ENCODE measurements at places on chromosomes 16 and 17.

DNA sequence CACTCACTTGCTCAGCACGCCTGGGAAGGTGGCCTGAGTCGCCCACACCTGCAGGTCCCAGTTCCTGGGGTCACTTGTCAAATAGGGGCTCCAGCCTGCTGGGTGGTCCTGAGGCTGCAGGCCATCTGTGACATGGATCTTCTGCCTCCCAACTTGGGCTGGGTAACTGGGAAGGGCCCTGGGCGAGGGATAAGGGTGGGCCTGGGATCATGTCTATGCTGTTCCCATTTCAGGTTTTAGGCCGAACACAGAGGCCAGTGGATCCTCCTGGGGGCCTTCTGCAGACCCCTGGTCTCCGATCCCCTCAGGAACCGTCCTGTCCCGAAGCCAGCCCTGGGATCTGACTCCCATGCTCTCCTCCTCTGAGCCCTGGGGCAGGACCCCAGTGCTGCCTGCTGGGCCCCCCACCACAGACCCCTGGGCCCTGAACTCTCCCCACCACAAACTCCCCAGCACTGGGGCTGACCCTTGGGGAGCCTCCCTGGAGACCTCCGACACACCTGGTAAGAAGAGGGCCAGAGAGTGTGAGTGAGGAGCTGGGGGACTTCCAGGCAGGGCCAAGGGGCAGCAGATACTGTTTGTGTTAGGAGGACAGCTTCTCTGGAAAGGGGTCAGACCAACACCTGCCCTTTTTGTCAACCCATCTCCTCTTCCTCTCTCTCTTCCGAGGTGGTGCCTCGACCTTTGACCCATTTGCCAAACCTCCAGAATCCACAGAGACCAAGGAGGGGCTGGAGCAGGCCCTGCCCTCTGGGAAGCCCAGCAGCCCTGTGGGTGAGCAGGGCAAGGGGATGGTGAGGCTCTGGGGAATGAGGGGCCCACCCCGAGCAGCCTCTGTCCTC, 6.2 kb upstream of the SPATA20 start:
- no peak for DNase-seq

GRCh38 chr16:64278196-64278595, 843.7 kb downstream of the CDH11 start:
- peak; percentile 66 for DNase-seq

DNA sequence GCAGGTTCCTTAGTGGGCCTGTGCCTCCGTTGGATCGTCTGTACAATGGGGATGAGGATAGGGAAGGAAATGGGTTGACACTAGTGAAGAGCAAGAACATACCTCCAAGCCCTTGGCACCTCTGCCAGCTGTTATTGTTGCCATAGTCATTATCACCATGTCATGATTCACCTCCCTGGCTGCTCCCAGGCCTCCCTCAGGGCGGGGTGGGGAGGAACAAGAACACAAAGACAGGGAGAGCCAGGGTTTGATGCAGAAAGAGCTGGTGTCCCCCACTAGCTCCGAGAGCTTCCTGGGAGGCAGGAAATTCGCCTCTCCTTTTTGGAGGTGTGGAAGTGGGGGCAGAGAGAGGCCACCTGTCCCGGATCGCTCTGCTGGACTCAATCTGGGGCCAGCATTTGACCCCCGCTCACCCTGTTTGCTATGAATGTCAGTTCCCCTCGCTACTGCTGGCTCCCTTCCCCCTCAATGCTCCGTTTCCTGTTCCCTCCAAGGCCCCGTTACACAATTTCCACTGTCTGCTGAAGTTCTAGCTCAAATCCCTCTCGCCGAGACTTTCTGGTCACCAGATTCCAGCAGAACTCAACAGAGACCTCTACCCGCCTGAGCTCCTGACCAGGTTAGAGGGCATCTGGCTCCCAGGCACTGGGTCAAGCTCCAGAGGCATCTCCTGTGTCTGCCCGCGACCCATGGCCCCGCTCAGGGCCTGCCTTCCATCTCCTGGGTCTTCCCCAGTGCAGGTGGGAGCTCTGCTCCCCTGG, 9.1 kb downstream of the TIMP2 start:
- peak; percentile 46 for DNase-seq

GRCh38 chr16:30874821-30875717, 18.8 kb downstream of the BCL7C start:
- DNase-seq, result peak; percentile 94

DNA sequence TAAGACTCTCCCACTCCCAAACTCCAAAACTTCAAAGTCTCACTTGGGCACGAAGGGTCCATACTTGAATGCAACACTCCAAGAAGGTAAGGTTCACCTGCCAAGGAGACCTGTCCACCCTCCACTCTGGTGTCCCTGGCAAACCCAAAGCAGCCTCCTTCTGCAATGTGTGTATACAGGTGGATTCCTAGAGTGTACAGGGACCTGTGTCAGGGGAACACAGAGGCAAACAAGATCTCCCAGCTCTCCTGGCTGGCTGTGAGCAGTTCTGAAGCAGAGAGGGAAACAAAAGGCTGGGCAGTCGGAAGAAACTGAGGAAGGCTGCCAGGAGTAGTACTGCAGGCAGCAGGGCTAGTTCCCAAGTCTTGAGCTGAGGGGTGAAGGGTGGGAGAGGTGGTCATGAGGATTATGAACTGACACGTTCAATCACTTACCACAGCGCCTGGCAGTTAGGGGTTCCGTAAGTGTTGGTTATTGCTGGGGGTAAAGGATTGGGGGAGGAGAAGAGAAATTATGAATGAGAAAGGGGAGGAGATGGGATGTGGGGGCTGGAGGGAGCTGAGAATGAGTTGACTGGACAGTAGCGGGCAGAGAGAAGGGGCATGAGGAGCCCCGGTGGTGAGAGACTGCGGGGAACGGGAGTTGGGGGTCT, 795 bp downstream of the KCTD13 start:
- peak; percentile 35 for DNase-seq

GRCh38 chr16:58658796-58659211, 25.8 kb downstream of the SLC38A7 start:
- DNase-seq, result peak; percentile 32

GRCh38 chr16:49684696-49685095, 171.2 kb downstream of the ZNF423 start:
- no peak for DNase-seq

DNA sequence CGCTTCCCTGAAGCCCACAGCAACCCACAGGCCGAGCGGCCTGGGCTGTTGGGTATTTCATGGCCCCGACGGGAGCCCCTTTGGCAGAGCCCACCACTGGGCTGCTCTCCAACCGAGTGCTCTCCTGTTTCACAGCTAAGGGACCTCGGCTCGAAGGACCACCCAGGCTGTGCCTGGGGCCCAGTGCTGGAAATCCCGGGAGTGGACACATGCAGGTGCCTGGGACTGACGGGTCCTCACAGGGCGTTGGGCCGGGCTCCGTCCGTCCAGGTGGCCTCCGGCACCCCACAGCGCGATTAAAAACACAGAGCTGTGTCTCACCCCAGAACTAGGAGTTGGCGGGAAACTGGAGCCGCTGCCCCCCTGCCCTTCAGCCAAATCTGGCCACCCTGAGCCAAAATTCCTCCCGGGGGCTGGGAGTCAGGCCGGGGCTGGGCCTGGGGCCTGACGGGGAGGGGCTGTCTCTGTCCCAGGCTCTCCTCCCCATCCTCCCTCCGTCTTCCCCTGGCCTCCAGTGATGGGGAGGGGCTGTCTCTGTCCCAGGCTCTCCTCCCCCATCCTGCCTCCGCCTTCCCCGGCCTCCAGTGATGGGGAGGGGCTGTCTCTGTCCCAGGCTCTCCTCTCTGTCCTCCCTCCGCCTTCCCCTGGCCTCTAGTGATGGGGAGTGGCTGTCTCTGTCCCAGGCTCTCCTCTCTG, 14.1 kb downstream of the UTS2R start:
- DNase-seq, result no peak

- peak; percentile 2 for DNase-seq
Observed at GRCh38 chr16:71555230-71555891, 21.5 kb downstream of the TAT start.

DNA sequence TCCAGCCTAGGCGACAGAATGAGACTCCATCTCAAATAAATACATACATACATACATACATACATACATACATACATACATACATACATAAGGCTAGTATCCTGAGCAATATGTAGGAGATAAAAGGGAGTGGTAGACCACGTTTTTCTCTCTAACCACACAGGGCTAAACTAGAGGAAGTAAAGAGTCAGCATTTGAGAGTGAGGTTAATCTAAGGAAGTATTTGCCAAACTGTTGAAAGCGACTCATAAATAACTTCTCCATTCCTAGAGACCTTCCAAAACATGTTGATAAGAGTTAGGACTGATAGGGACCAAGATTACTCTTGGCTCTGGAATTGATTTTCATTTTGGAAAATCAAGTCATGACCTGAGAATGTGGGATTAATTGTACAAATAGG, 68.9 kb downstream of the NEUROD2 start:
- no peak for DNase-seq

GRCh38 chr17:73414171-73414955, 102.6 kb upstream of the CDC42EP4 start:
- DNase-seq, result no peak

DNA sequence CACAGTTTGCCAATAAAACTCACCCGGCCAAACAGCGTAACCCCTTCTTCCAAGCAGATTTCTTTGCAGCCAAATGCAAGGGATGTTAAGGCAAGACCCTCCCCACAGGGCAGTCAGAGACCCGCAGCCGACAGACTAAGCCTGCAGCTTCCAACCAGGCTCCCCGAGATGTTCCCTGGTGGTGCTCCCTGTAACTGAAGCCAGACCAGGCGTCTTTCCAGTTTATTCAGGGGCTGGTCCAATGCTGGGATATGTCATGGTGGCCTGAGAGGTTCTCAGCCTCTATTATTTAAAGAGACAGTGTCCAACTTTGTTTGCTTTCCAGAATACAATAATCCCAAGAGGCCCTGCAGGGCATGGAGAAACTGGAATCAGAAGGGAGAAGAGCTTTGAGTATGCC, at the start of gene PMP22:
TSS of gene PMP22 (minus strand) at position 196 of the 400 bp plus-strand sequence. CDS start 4,599 bp downstream, outside the sequence.
- no peak for DNase-seq

All from adipocyte (in vitro differentiated cells).